ENCODE measurements at places on chromosomes 7 and 10.
A peak's percentile ranks its signal among the peaks of the same experiment; 100 is the strongest.

- DNase-seq: no peak
These were observed 25.3 kb upstream of the C10orf95 start for GRCh38 chr10:102476466-102477141.

DNA sequence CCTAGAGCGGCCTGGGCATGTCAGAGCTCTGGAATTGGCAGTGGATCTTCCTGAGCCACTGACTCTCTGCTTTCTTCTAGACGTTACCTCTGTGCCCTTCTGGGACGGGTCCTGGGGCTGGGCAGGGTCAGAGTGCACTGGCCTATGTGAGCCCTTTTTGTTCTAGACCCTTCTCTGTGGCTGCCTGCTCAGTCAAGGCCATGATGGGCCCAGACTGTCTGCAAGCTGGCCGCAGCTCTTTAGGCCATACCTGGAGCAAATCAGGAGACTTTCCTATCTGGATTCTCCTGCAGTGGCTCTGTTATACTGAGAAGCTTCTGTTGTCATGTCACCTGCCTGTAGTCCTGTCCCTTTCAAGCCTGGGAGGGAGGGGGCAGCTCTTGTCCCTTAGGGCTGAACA lies 70.1 kb downstream of the ADCY1 start:
- no peak for DNase-seq

DNA sequence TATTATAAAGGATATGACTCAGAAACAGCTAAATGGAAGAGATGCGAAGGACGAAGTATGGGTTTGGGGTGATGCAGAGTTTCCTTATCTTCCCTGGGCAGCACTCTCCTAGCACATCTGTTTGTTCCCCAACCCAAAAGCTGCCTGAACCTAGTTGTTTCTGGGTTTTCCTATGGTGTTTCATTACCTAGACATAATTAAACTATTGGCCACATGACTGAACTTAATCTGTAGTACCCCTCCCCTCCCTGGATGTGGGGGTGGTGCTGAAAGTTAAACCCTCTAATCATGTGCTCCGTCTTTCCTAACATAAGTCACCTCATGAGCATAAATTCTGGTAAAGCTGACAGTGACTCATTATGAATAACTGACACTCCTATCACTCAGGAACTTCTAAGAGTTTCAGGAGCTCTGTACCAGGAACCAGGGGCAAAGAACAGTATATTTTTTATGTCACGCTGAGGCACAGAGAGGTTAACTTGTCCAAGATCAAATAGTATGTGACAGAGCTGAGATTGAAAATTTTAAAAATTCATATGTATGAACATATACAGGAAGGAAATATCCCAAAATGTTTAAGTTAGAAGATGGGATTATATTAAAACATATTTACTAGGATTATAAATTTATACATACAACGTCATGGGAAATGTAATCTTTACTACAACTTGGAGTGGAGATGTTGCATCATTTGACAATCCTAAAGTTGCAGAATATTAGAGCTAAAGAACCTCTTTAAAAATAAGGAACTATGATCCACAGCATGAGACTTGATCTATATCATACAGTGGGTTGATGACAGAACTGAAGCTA lies 4.8 kb downstream of the STRIP2 start:
- DNase-seq: no peak

GRCh38 chr7:107327986-107328569 lies 141.8 kb upstream of the GPR22 start:
- no peak for DNase-seq

GRCh38 chr7:155471718-155472117 lies 13.8 kb downstream of the EN2 start:
- no peak for DNase-seq

- DNase-seq: peak; percentile 13
These were observed 29.9 kb downstream of the RNLS start for GRCh38 chr10:88553116-88553752.

DNA sequence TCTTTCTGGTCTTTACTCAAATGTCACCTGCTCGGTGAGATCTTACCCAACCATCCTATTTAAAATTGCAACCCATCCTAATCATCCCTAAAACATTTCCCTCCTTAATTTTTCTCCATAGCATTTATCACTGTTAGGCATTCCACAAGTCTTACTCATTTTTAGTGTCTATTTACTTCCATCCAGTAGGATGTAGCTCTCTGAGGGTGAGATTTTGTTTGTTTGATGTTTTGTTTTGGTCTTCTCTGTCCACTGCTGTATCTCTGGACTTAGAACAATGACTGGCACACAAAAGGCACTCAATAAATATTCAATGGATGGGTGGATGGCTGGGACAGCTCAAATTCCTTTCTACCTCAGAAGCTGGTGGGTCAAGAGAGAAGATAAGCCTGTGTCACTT lies 15.8 kb upstream of the DUSP5 start:
- no peak for DNase-seq

- DNase-seq: no peak
These were observed 17.0 kb downstream of the CHST12 start for GRCh38 chr7:2420216-2420933.

- DNase-seq: no peak
These were observed 44.7 kb downstream of the PLXNA4 start for GRCh38 chr7:132531562-132531961.

GRCh38 chr10:480928-481552 lies 208.4 kb downstream of the DIP2C start:
- DNase-seq: no peak

GRCh38 chr10:13056456-13057077 lies 43.4 kb upstream of the OPTN start:
- DNase-seq: no peak

DNA sequence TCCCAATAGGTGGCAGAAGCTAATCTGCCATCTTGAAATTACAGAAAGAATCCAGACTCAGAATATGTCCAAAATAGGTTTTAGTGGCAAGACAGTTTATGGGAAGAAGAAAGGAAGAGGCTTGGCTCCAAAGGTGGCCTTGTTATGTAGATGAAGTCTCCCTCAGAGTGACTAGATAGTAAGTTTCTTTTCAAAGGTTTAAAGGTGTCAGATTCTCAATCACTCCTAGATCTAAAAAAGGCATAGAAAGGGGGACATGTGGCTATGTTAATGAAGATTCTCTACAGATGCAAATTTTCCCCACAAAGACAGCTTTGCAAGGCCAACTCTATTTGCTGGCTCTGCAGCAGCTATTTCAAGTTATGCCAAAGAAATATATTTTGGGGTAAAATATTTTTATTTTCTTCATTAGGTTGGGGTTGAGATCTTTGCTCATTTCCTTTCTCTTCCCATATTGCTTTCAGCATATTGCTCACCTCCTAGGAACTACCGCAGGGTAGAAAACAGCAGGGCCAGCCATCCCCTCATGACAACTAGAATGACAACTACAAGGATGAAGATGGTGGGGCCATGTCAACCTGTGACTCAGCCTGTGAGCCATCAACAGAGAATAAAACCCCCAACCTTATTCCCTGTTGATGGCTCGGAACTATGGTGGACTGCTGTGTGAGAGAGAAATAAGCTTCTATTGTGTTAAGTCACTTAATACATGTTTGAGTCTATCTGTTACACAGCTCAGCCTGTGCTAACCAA lies 274.0 kb upstream of the GALNT17 start:
- no peak for DNase-seq

GRCh38 chr10:92076722-92077121 lies 153.2 kb downstream of the BTAF1 start:
- no peak for DNase-seq

GRCh38 chr7:143002106-143002505 lies 24.8 kb downstream of the OR9A2 start:
- no peak for DNase-seq

DNA sequence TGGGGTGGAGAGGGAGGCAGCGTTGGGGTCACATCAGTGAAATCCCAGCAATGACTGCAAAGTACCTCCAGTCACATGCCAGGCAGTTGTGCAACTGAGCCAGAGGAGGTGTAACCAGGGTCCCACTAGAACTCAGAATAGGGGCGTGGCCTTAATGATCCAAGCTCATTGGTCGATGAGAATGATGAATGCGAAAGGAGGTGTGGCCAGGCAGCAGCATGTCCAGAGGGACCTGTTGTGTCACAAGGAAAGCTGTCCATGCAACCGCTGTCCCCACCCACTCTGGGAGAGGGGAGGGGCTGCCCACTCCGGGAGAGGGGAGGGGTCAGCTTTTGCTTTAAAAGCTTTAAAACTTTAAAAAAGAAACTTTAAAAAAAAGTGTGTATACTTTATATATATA lies 25.3 kb upstream of the MTPAP start:
- no peak for DNase-seq

- no peak for DNase-seq
These were observed 87.1 kb downstream of the SLC16A9 start for GRCh38 chr10:59622320-59623132.

GRCh38 chr10:86545101-86545500 lies 23.5 kb upstream of the WAPL start:
- DNase-seq: no peak

DNA sequence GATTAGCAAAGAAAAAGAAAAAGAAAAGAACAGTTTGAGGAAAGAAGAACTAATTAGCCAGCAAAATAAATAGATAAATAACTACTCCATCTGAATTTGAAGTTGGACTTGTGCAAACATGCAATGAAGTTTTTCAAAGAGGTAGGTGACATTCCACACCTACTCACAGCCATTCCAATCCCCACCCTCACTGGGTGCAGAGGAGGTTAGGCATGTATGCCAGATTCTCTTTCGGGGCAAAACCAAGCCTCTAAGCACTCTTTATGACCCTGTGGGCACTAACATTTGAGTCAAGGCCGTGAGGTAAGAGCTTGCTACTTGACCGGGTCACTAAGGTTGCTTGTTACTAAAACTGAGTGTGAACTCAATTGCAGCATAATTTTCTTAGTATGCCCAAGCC lies 108.4 kb upstream of the SEMA3A start:
- DNase-seq: no peak

Measured in stimulated activated CD8-positive, alpha-beta memory T cell treated with anti-CD3 and anti-CD28 coated beads, Interleukin-15, amount 100 ng/mL, for 1 hour (primary cell).